ENCODE measurements at places on chromosomes 1 and 21.

- DNase-seq: no peak
Observed at GRCh38 chr1:192978195-192978710, 80.9 kb downstream of the UCHL5 start.

- no peak for DNase-seq
Observed at GRCh38 chr21:34037009-34037795, 36.2 kb upstream of the MRPS6 start.

- no peak for DNase-seq
Observed at GRCh38 chr1:55071477-55071876, 32.1 kb downstream of the PCSK9 start.

- no peak for DNase-seq
Observed at GRCh38 chr1:87154384-87154783, 174.3 kb upstream of the LMO4 start.

DNA sequence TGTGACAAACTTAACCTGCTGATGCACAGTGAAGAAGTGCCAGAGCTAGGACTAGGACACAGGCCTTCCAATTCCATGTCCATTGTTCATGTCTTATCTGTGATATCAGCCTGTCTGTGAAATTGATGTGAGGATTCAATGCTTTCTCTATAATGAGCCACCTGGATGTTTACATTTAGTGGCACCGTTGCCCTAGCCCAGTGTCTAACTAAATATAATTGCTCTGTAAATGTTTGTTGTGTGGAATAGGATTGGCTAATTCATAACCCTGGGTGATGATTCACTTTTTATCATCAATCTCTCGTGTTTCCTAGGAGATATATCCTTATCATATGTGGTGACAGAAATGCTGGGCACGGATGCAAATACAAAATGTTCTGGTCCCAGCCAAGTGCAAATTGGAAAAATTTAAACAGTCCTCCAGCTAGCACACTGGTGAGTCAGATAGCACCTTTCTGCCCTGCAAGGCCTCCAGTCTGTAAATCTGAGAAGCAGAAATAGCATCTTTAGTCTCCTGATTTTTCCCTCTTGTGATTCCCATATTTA is 46.9 kb upstream of the GNG12 start:
- DNase-seq: no peak

DNA sequence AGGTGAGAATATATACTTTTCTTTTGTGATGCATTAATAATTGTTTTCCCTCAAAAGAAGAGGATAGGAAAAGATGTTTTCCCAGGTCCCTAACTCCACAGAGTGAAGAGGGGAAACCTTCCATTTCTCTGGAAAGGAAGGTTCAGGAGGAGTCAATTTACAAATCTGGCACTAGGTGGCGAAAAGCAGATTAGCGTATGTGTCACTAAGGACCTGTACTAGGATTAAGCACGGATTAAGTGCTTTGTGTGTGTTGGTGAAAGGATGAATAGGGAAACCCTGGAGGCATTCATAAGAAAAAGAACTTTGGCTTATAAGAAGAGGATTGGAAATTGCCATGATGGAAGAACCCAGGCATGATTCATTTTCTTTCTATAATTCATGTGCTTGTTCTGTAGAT is 410.1 kb upstream of the PLXNA2 start:
- peak; percentile 14 for DNase-seq
